NCI-H2171 treated with DMSO at 0.1 percent for 48 hours (cell line): ENCODE measurements at places on chromosomes 3 and 15.

- DNase-seq: no peak
Measured at GRCh38 chr15:62988701-62989100, 53.8 kb upstream of the TPM1 start.

GRCh38 chr15:78212546-78213424 lies 21.6 kb downstream of the ACSBG1 start:
- peak; percentile 22 for DNase-seq

GRCh38 chr3:66485291-66485968 lies 15.4 kb downstream of the LRIG1 start:
- peak; percentile 96 for DNase-seq

DNA sequence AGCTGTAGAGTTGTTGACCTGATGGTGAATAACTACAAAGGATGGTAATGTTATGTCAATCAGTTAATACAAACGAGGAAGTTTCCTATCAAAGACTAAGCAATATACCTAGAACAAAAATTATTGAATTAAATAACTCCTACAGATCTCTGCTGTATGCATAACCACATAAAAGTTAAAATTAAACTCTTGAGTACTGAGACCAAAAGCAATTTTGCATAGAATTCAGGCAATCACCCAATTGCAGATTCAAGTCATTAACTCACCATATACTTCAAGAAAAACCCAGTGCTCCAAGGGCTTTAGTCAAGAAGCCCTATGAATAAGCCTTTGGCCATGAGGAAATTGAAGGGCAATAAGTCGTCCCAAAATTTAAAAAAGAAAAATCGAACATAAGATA lies 518.8 kb downstream of the MECOM start:
- no peak for DNase-seq

- DNase-seq: no peak
Measured at GRCh38 chr3:183555541-183556081, at the start of gene KLHL6. Gene KLHL6 (minus strand): TSS chr3:183555706. CDS start chr3:183555653, 53 bp downstream.

DNA sequence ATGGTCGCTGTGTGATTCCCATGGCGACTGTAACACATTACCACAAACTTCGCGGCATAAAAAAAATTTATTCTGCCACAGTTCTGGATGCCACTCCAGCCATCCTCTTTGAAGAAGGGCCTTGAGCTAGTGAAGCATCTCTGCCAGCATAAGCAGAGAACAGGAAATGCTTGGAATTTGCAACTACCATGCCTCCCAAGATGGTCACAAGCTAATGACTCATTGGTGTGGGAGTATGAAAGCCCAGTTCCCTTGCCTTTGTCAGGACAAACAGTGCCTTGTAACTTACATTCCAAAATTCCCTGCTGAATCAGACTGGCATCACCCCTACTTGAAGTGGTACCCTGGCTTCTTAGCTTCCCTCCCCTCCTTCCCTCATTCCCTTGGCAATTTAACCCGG lies 129.7 kb downstream of the PROS1 start:
- DNase-seq: no peak

DNA sequence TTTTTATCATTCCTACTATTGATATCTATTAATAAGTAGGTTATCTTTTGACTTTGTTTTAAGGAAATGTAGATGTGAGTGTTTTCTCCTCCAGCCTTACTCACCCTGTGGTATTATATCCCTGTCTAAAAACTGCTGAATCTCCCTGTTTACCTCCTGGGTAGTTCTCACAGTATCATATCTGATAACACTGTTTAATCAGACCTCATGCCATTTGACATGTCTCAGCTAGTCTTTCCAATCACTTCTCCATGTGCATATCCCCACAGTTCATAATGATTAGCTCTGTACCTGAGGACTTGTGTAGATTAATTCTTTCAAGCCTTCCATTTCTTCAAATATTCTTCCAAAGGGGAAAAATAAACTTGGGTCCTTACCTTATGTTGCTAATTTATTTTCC lies 30.7 kb downstream of the DUOX2 start:
- DNase-seq: peak; percentile 69

- no peak for DNase-seq
Measured at GRCh38 chr15:77657634-77658238, 25.0 kb upstream of the LINGO1 start.

DNA sequence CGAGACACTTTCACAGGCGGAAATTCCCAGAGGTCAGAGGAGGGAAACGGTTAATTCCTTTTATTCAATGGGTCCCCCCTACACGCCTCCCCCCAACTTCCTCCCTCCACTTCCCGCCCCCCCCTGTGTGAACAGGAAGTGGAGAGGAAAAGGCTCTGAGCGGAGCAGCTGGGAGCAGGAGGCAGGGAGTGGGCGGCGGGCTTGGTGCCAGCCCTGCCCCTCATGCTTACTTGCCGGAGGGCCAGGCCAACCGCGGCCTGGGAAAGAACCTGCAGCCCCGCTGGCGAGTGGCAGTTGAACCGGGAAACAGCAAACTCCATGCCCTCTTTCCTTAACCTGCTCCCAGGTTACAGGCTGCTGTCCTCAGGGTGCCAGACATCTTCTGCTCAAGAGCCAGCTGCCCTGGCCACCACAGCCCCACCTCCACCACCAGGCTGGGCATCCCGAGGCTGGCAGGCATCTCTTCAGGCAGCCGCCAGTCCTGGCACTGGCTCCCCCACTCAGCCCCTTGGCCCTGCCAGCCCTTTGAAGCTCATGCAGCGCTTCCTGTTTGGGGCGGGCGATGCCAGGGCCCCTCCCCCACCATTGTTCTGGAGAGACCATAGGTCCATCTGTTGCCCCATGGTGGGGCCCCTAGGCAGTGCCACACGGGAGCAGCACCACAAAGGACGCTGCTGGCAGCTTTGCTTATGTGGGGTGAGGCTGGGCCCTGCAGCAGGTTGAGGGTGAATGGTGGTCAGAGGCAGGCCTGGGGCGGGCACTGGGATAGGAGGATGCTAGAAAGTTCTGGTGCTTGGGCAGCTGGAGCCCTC lies 12.9 kb downstream of the VPS18 start:
- peak; percentile 81 for DNase-seq

DNA sequence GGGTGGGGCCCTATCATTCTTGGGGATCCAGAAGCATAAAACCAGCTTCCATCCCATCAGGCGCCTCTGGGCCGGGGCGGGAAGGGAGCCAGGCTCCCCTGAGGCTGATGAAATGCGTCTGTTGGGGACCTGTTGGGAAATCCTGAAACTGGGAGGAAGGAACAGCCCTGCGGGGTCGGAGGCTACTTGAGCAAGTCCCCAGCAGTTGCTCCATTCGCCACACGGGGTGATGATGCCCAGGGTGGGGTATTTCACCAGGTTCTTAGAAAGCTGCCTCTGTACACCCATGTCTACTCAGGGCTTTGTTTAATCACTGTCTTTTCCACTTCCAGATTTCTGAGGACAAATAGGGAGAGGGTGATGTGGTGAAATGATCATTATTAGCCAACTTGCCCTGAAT lies 25.4 kb upstream of the TSEN2 start:
- no peak for DNase-seq

DNA sequence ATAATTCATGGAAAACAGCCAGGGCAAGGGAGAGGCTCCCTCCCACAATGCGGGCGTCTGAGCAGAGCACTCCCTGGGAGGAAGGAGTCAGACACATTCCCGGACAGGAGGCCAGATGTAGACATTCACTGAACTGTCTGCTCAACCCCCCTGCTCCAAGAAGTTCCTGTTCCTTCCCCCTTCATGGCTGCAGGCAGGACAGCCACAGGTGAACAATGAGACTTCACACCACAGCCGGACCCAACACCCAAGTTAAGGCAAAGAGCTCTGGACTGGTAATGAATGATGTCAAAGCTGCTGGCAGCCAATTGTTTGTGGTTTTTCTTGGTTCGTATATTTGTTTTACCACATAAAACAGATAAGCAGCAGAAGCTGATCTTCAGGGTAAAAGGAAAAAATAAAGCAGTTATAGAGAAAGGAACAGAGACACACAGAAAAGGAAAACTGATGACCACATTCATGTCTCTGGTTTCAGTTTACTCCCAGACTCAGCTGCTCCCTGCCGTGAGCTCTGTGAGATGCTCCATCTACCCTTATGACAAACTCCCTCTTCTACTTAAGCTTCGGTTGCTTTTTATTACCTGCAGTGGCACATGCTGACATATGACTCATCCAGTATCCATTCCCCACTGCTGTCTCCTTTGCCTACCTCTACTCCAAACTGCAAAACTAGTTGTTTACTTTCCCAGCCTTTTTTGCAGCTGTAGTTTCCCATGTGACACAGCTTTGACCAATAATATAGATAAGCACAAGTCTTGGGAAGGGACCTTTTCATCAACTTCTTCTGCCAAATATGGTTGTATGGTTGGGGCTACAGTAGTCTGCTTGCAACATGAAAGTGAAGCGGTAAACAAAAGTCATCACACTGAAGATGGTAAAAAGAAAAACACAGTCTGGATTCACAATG lies 33.1 kb downstream of the DZIP1L start:
- DNase-seq: peak; percentile 30
